Thoracic aorta (tissue), 2 donors: ENCODE measurements at places on chromosomes 6 and 20.

DNA sequence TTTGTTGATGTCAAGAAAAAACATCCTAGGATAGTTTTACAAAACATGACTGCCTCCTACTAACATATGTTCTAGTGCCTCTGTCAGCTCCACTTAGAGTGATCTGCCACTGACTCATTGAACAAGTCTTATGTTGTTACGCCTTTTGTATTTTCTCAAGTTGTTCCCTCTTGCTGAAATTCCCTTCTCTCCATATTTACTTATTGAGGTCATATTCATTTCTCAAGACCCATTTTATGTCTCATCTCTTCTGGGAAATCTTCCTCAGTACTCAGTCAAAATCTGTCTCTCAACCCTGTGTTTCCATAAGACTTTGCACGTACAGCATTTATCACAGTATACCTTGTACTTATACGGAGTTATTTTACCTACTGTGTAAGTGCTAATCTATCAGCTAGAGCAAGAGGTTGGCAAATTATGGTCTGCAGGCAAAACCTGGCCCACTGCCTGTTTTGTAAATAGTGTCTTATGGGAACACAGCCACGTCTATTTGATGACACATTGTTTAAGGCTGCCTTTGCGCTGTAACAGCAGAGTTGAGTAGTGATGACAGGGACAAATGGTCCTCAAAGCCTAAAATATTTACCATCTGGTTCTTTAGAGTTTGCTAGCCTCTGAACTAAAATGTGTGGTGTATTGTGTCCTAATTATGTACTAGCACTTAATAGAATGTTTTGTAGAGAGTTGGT is 83.4 kb downstream of the ADGRB3 start:
- DNase-seq = no peak

GRCh38 chr20:57278457-57278856 is 12.0 kb upstream of the BMP7 start:
- no peak for DNase-seq

- DNase-seq = no peak
Measured at GRCh38 chr6:134119486-134119885, 67.1 kb upstream of the SLC2A12 start.

DNA sequence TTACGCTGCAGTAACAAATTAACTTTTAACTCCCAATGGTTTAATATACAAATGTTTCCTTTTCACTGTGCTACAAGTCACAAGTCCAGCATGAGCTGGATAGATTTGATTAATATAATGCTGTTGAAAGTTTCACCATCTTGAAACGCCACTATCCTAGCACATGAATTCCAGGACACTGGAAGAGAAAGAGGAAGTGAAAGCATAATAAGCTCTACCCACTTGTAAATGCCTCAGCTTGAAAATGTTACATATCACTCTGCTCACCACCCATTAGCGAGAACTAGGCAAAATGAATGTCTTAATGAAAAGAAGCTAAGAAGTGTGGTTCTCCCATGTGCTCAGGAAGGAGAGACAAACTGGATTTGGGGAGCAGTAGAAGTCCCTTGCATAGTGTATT is 46.9 kb downstream of the PCSK2 start:
- DNase-seq = no peak

DNA sequence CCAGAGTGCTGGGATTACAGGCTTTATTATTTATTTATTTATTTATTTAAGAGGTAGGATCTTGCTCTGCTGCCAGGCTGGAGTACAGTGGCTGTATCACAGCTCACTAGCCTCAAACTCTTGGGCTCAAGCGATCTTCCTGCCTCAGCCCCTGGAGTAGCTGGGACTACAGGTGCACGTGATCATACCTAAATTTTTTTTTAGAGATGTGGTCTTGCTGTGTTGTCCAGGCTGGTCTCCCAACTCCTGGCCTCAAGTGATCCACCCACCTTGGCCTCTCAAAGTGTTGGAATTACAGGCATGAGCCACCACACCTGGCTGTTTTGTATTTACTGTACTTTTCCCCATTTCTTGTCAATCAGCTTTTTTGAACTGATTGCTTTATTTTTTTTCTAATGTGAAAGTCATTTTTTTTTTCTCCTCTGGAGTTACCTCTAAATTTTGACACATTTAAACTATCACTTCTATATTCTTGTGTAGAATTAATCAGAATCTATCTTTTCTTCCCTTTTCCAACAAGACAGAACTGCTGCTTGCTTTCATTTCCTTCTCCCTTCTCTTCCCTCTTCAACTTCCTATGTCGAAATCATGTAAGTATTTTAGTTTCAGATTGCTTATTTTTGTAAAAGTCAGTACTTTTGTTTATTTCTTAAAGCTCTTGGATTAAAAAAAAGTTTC is 12.0 kb downstream of the PANK2 start:
- DNase-seq = no peak
